ENCODE measurements at places on chromosomes 2 and 18.

DNA sequence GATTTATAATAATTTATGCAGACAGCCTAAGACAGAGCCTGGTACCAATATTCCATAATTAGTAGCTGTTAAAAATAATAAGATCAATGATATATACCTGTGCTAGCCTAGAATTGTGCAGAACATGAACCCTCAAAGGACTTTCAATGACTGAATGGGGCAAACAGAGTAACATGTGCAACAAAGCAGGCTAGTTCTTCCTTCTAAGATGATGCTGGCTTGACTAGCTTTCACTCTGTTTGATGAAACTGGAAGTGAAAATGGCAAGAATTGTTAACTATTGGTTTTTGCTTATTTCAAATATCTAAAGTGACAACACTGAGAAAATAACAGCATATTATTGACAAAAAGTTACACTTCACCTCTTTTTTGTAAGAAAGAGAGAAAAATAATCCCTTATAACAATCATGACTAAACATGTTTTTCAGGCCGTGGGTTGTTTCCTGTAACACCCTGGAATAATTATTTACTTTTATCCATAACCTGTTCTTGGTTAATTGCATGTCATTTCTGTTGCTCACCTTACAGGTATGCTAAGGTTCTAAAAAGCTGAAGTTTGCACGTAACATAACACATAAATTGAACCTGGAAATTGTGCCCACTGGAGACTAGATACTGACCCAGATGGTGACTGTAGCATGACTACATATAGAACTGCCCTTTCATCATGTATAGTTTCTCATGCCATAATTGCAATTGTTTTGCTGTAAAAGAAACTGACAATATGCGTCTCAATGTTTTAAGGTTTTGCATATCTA, 108.7 kb downstream of the C18orf54 start:
- no peak for DNase-seq

DNA sequence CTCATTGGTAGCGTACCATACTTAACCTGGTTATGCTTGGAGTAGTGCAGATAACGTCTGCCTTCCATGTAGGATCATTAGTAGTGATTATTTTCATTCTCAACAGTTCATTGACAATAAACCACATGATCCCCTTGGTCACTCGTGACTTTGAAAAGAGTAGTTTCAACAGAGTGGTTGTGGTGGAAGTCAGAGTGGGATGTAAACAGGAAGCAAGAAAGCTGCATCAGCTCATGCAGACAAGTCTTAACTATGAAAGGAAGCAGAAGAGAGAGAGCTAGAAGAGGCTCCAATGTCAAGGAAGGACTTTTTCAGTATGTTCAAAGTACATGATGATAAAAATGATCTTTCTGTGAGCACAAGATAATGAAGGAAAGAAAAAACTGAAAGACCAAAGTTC, 287.4 kb downstream of the MBD2 start:
- DNase-seq, result no peak

- DNase-seq, result no peak
Observed at GRCh38 chr2:29697715-29698114, 223.7 kb downstream of the ALK start.

GRCh38 chr2:173058673-173059072, 17.0 kb upstream of the MAP3K20 start:
- no peak for DNase-seq

DNA sequence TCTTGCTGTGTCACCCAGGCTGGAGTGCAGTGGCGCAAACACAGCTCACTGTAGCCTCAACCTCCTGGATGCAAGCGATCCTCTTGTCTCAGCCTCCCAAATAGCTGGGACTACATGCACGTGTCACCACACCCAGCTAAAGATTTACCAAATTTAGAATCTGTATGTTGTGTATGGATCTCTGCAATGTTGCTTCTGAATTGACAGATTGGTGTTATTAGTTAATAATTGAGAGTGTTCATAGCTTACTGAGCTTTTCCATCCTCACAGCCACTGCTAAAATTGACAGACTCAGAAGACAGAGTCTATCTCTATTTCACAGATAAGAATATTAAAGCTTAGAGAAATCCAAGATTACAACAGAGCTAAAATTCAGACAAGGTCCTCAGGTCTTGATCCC, 4.3 kb upstream of the NBAS start:
- no peak for DNase-seq

- no peak for DNase-seq
Observed at GRCh38 chr18:36850527-36851201, 21.7 kb downstream of the KIAA1328 start.

DNA sequence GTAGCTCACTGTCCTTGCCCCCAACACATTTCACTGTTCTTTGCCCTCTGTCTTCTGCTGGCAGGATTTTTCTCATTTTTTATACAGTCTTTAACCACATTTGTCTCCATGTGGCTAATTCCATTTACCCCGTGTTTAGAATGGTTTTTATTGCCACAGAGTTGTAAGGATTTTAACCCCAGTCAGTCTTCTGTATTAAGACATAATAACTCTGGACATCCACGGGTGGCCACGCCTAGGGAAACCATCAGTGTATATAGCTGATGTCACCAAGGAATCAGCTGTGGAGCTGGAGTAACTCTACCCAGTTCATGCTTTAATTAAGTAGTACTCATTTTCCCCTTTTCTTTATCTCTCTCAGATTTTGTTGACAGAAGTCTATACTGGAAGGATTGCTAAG, 139.8 kb downstream of the MAP4K4 start:
- no peak for DNase-seq

DNA sequence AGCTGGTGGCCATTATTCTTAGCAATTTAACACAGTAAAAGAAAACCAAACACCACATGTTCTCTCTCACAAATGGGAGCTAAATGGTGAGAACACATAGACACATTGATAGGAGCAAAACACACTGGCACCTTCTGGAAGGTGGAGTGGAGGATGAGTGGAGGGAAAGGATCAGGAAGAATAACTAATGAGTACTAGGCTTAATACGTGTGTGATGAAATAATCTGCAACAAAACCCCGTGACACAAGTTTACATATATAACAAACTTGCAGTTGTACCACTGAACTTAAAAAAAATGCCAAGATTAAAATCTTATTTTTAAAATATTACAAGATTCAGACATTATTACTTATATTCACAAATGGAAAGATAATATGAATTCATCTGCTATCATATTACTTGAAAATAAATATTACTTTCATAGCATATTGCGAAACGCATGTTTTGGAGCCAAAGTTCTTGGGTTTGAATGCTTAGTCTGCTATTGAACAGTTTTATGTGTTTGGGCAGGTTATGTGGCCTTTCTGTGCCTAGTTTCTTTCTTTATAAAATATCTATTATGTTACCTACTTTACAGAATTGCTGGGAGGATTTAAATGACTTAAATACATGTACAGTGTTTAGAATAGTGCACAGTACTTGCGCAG, 20.5 kb downstream of the ANKRD62 start:
- no peak for DNase-seq

GRCh38 chr2:65420712-65421431, 11.5 kb downstream of the SPRED2 start:
- DNase-seq, result no peak

GRCh38 chr18:58004317-58004716, 39.7 kb upstream of the NEDD4L start:
- no peak for DNase-seq

DNA sequence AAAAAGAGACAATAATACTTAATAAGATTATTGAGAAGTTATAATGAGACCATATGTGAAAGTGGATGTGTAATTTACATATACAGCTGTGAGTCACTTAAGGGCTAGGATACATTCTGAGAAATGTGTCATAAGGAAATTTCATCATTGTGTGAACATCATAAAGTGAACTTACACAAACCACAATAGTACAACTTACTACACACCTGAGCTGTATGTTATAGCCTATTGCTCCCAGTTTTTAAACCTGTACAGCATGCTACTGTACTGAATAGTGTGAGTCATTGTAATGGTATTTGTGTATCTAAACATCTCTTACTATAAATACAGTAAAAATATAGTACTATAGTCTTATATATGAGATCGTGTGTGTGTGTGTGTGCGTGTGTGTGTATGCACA, 1420.3 kb upstream of the PIK3C3 start:
- no peak for DNase-seq

DNA sequence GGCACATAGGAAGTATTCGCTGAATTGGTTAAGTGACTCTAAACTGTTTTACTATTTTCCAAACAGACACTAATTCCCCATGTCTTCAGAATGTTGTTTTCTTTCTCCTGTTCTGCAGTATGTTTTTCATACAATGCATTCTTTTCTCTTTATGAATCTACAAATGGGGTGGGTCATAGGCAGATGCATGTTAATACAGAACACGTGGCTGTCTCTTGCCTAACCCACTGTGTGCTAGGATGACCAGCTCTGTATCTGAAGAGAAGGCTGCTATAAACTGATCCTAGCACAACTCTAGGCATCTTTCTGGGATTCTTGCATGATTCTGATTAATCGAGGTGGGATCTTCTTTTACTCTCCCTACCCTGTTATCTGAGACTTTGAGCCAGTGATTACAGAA, 826.0 kb downstream of the PLCL1 start:
- no peak for DNase-seq

GRCh38 chr2:213065583-213066442, 85.6 kb downstream of the IKZF2 start:
- no peak for DNase-seq

DNA sequence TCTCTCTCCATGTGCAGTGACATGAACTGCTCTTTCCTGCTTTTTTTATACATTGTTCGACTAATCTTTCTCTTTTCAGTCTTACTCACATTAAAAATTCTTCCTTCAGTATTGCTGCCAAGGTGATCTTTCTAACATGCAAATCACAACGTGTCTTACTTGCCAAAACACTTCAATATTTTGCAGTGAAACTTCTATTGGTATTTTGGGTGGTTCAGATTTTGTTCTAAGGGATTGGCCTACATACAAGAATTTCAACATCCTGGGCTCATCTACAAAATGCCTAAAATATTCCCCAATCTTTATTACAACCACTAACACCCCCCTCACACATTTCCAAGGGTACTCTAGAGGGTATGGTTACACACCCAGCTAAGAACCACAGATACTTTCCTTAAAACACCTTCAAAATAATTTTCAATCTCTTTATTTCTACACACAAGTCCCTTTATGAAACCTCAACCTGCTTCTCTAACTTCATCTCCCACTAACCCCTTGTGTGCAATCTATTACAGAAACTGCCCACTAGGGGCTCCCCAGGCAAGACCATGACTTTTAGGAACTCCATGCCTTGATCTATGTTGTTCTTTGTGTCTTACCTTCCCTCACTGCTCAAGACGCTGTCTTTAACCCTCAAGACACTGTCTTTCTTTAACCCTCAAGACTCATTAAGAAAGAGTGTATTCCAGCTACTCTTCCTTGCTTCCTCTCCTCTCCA, 50.9 kb downstream of the COL3A1 start:
- no peak for DNase-seq

DNA sequence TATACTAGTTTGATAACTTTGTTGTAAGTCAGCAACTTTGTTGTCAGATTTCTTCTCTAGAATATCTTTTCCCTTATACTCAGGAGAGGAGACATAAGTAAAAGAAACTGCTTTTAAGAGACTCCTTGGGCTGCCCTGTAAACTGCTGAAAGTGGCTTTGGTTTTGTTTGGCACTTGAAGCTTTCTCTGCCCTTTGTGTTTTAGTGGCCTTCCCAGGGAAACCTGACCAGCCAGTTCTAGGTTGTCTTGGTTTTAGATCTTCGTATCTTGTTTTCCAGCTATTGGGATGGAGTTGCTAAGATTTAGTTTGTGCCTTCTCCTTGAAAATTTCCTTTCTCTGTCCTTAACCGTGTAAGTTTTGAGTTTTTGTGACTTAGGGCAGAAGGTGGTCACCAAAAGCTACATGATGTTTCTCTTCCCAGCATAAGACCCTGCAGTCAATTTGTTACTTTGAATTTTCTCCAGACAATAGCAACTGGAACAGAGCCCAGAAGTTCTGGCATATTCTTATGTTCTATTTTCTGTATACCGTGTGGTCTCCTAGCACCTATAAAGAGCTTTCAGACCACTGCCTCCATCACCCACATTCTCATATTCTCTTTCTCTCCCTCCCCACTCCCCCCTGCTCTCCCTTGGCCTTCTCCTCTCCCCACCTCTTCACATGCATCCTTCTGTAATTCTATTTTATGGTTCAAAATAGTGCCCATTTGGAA, 81.1 kb downstream of the BOLA3 start:
- DNase-seq, result no peak

- DNase-seq, result no peak
Observed at GRCh38 chr18:63264871-63265270, 54.7 kb downstream of the BCL2 start.

DNA sequence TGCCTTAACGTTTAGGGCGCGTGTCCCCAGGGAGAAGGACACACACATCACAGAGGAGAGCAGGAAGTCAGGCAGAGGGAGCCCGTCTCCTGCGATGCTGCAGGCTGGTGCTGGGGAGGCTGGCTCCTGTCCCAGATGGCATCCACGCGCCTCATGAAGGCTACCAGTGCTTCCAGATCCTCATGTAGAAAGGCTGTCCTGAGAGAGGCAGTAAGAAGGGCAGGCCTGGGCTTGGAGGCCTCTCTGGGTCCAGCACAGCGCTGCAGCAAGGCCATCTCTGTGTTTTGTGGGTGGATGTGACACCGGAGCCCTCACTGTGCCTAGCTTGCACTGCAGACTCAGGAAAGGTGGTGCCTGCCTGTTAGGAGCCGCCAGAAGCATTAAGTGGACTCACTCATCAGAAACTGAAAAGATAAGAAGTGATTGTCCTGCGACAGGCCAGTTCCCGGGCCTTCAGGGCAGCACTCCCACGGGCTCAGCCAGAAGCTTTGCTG, 62.7 kb downstream of the FAM168B start:
- DNase-seq, result no peak

GRCh38 chr2:16262526-16263178, 322.3 kb downstream of the MYCN start:
- no peak for DNase-seq

DNA sequence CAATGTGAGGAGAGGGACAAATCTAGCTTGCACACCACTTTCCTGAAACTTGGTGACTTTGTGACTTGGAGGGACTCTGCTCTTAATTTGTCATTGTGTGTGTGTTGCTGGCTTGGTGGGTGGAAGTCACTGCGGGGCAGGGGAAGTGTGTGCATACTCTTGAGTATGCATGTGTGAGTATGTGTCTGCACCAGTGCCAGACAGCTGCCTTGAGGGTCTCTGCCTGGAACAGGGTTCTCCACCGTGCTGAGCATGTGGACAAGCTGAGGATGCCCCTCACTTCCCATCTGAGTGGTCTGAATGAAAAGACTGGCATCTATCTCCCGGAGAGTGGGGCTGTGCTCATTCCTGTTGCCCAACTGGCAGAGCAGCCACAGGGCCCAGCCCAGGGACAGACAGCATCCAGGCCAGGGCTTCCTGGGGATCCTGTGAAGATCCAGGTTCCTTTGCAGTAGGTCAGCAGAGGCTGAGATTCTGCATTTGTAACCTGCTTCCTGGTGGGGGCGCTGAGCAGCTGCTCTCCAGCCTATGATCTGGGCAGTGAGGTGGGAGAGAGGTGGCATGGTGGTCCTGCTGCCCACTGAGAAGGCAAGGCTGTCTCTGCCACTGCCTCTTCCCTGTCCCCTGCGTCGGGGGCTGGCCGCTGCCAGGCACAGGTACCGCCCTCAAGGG, 138.9 kb upstream of the HAAO start:
- DNase-seq, result no peak

GRCh38 chr18:45940724-45941123, 26.4 kb downstream of the EPG5 start:
- DNase-seq, result no peak
